Neural crest cell (in vitro differentiated cells): ENCODE measurements at places on chromosomes 2 and 18.

GRCh38 chr2:161238265-161238559, 70.0 kb upstream of the PSMD14 start:
- DNase-seq, result no peak

DNA sequence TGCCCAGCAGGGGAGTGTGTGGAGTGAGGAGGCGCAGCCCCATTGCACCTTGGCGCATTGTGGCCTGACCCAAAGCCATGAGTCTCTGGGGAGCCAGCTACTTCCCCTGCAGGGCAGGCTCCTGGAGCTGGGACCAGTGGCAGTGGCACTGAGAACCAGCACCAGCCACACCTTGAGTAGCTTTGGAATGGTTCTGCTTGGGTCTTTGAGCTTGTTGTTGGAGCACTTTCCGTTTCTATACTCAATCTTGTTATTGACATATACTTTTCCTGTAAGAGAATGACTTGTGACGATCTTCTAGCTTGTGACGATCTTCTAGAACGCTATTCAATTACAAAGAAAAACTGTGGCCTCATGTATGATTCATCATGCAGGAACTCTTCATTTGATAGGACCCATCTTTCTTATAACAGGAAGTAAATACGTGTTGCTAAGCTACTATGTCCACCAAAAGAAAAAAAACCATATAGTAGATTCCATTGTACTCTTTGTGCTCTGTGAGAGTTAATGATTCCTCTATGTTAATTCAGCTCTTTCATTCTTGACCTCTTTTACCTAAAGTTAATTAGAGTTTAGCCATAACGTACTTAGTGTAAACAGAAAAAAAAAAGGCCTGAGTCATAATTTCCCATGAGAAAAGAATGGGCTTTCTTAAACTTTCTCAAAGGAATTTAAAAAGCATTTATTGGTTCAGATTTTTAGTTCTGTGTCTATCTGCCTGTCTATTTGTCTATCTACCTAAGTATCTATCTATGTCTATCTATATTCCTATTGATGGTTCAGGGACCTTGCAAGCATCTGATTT, 113.1 kb downstream of the GATA6 start:
- no peak for DNase-seq

DNA sequence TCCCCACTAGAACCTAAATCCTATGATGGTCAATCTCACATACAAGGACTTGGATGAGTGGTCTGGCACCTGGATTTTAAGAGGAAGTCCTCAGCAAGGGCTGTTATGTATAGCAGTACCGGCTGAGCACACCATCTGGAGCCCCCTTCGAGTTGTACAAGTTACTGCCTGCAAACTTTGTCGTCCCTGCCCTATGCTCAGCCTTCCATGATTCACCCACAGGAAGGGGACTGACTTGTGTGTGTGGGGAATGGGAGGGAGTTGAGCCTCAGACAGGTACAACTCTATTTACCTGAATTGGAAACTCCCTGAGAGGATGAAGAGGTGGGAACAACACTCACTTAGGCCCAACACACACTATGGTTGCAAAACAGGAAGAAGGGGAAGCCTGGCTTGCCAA, 186.6 kb downstream of the MYO5B start:
- no peak for DNase-seq

DNA sequence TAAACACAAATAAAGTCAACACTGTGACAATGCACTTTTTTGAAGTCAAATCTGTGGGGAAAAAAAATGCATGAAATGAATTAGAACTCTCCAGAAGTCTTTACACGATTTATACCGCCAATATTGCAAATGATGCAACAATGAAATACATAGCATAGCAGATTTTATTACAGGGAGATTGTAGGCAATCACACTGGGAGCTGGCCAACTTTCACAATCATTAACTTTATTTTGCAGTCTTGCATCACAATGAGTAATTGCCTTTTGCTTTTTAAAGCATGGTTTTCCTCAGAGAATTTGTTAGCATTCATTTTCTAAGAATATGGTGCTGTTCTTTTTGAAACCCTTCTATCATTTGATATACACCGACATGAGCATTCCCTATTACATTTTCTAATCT, 366.4 kb upstream of the FSIP2 start:
- DNase-seq, result no peak

DNA sequence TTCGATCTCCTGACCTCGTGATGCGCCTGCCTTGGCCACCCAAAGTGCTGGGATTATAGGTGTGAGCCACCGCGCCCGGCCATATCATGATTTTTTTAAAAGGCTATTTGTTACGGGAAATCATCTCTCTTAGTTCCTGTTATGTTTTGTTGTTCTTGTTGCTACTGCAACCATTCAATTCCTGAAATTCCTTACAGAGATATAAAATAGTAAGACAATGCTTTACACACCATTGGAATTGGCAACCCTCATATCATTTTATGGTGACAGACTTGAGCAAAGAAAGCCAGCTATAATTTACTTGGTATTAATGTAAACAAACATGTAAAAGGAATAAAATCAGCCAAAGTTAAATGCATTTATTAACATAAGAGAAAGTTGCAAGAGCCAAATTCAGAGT, 163.0 kb downstream of the FIGN start:
- DNase-seq, result no peak

- no peak for DNase-seq
Measured at GRCh38 chr18:66630831-66631230, 26.9 kb upstream of the CDH19 start.

DNA sequence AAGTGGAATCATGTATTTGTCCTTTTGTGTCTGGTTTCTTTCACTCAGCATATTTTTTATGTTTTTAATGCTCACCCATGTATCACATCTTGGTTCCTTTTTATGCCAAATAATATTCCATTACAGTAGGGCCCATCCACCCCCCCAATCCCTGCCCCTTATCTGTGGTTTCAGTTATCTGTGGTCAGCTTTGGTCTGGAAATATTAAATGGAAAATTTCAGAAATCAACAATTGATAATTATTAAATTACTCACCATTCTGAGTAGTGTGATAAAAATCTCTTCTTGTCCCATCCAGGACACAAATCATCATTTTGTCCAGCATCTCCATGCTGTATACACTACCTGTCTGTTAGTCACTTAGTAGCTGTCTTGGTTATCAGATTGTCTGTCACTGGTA, 66.7 kb downstream of the BIRC6 start:
- no peak for DNase-seq

GRCh38 chr2:241867776-241868420, 1.6 kb upstream of the RTP5 start:
- DNase-seq, result no peak

DNA sequence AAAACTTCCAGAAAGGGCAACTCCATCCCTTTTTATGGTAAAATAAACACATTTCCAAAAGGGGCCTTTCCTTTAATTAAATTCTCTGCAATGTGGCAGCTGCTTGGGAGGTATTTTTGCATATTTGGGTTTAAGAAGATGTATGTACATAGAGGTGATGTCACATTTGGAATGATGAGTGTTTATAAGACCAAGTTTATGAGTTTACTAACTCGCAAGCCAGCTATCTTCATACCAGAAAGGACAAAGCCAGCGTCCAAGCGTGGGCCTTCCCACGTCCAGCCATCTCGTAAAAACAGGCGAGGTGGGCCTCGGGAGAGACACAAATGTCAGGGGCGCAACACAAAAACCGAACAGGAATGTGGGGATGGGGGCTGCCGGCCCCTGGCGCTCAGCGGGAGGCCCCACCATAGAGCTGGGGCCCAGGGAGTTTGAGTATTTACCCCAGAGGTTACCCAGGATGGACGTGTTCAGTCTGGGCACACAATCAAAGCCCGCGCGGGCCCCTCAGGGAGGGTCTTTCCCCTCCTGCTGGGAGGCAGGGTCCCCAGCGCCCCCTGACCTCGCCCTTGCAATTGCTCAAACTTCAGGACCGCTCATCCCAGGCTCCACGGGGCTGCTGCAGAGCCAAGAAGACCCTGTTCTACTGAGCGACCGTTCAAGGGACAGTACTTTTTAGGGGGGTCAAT, 137.3 kb downstream of the TWIST2 start:
- DNase-seq, result no peak

- no peak for DNase-seq
Measured at GRCh38 chr2:169072163-169072925, 3.0 kb downstream of the DHRS9 start.

DNA sequence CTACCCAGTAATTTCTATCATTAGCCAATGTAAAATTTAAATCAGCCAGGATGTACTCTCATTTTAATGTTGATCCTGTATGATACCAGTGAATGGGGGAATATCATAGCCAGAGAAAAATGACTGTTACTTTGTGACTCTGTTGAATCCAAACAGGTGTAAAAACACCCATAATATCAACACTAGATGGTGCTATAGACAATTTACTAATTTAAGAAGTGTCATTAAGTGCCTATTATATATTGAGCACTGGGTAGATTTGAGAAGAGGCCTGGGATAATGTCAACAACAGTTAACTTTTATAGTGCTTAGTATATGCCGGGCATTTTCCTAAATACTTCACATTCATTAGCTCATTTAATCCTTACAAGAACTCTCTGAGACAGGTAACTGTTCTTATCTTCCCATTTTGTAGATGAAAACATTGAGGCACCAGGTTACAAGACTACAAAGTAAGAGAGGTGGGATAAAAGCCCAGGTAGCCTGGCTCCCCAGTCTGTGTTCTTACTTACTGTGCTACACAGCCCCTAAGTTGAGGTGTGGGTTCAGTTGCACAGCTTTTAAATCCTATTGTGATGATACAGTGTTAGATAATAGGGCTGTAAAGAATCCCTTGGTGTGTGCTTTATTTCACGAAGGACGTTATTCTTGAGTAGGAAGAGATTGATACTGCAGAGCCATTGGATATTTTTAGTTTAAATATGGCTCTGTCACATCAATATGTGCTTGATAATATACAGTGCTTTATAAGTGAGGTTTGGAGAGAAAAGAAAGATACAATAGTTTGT, 325.5 kb downstream of the AGPS start:
- no peak for DNase-seq
